ENCODE measurements at places on chromosomes 7 and 10. TPM values are rescaled to one million over a fixed set of nuclear protein-coding genes. Genes with fewer than 3 reads are reported as not detected.

Gene SCART1
- total RNA-seq: 0.26 TPM

Gene TPK1
- total RNA-seq: 2.7 TPM

Gene RTKN2
- total RNA-seq: 1.4 TPM

Gene PDE1C
- 5.6 TPM for total RNA-seq

Gene HTR5A
- not detected for total RNA-seq

Gene PDE6C
- total RNA-seq: not detected

Gene JCAD
- 7.9 TPM for total RNA-seq

Gene FAM131B
- 0.48 TPM for total RNA-seq

Gene CACNA2D1
- 8.3 TPM for total RNA-seq

Gene DRGX
- total RNA-seq: not detected

Gene KIF11
- 36.9 TPM for total RNA-seq

Gene CDH23
- total RNA-seq: 2.0 TPM

Gene CYP3A4
- total RNA-seq: not detected

Gene ACTL6B
- not detected for total RNA-seq

Gene CDHR1
- total RNA-seq: 0.13 TPM

Gene GDF2
- not detected for total RNA-seq

Gene SPDYE2B
- not detected for total RNA-seq

Gene RBP3
- not detected for total RNA-seq

Gene HTRA1
- total RNA-seq: 52.8 TPM

Gene KAZALD1
- total RNA-seq: 2.8 TPM

Gene GIMAP4
- not detected for total RNA-seq

Gene INA
- total RNA-seq: 26.7 TPM

Gene TCERG1L
- not detected for total RNA-seq

Gene STAM
- total RNA-seq: 26.5 TPM

Gene PTPN20
- total RNA-seq: 4.5 TPM

Gene MDFIC
- total RNA-seq: 24.0 TPM

Gene WDFY4
- total RNA-seq: not detected

Gene PSD
- 0.41 TPM for total RNA-seq

Gene CALHM1
- total RNA-seq: not detected

Gene LGI1
- total RNA-seq: not detected

Gene EMX2
- not detected for total RNA-seq

Gene NUTM2E
- total RNA-seq: 0.52 TPM

Gene ANXA11
- total RNA-seq: 203 TPM

Gene ANKRD2
- total RNA-seq: 2.5 TPM

Gene SYT15
- total RNA-seq: 2.7 TPM

Gene DHX32
- total RNA-seq: 53.3 TPM

Gene CARD11
- total RNA-seq: 1.4 TPM

Gene GPR37
- 0.71 TPM for total RNA-seq

Gene TLX1
- not detected for total RNA-seq

Gene SPDYE16
- not detected for total RNA-seq
